Smooth muscle cell of the umbilical artery (primary cell): ENCODE measurements at places on chromosomes 1 and 21. TPM values are rescaled to one million over a fixed set of nuclear protein-coding genes. Genes with fewer than 3 reads are reported as not detected.

The NCF2 gene
- not detected in 2 replicates for total RNA-seq

The STIL gene
- total RNA-seq = 2.1 and 9.1 TPM in 2 replicates

The FAM163A gene
- total RNA-seq = 0.05 TPM in 1 of 2 replicates, not detected in the other

The CDC20 gene
- total RNA-seq = 3.9 and 43.7 TPM in 2 replicates

The UBE2G2 gene
- 64.4 and 85.2 TPM in 2 replicates for total RNA-seq

The SPATC1L gene
- total RNA-seq = 3.3 and 5.2 TPM in 2 replicates

The C1orf185 gene
- not detected in 2 replicates for total RNA-seq

The TOR1AIP1 gene
- 52.9 and 58.5 TPM in 2 replicates for total RNA-seq

The GNAI3 gene
- 18.4 and 22.9 TPM in 2 replicates for total RNA-seq

The TEX38 gene
- total RNA-seq = not detected in 2 replicates

The TMPRSS2 gene
- total RNA-seq = not detected in 2 replicates

The HSD3B2 gene
- total RNA-seq = not detected in 2 replicates

The SLAMF9 gene
- 0.09 TPM in 1 of 2 replicates, not detected in the other for total RNA-seq

The IQGAP3 gene
- total RNA-seq = 1.5 and 14.8 TPM in 2 replicates

The CR1L gene
- not detected in 2 replicates for total RNA-seq

The IBA57 gene
- total RNA-seq = 4.8 and 8.3 TPM in 2 replicates

The PTAFR gene
- 0.05 TPM in 1 of 2 replicates, not detected in the other for total RNA-seq

The SMIM11 gene
- total RNA-seq = 0.89 and 1.7 TPM in 2 replicates
